Hematopoietic multipotent progenitor cell treated with erythropoietin and hydrocortisone succinate and interleukin-3 and kit ligand, for 4 days (in vitro differentiated cells): ENCODE measurements at places on chromosomes 5 and 9.

DNA sequence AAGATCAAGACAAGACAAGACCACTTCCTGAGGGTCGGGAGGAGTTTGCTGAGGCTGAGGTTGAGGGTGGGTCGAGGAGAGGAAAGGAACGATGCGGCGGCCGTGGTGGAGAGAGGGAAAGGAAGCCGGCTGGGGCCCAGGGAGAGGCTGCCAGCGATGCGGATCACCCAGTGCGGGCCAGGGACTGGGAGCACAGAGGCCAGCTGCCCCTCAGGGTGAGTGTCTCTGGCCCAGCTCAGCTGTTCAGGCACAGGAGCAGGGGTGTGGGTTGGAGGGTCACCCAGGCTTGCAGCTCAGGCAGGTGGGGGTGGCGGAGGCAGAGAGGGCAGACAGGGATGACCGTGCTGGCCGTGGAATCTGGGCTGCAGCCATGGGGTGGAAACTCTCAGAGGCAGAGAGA, 99.5 kb downstream of the FGF18 start:
- DNase-seq: no peak

GRCh38 chr5:81896764-81897163, 75.1 kb upstream of the ATG10 start:
- peak; percentile 32 for DNase-seq

DNA sequence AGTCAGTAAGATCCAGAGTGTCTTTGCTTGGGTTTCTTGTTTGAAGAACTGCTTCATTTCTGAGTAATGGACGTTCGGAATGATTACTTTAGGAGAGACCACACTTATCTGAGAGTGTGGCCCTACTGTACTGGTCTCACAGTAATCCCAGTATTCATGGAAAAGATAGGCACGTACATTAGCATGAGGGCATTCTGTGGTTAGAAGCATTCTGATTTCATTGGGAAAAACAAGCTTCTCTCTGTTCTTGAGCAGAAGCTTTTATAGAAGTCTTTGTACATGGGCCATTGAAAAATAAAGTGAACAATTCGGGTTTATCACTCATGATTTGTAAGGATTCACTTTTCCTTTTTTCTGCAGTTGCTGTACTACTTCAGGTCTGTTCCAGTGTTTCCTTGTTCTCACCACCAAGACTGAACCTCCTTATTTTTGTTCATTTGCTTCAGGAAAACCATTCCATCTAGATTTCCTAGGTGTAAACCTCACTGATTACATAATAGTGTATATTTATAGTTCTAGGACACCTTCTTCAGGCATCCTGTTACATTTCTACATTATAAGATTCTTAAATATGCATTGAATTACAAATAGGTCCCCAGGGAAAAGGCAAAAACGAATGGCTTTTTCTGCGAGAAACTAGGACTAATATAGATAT, 10.1 kb downstream of the TGFBR1 start:
- DNase-seq: no peak

DNA sequence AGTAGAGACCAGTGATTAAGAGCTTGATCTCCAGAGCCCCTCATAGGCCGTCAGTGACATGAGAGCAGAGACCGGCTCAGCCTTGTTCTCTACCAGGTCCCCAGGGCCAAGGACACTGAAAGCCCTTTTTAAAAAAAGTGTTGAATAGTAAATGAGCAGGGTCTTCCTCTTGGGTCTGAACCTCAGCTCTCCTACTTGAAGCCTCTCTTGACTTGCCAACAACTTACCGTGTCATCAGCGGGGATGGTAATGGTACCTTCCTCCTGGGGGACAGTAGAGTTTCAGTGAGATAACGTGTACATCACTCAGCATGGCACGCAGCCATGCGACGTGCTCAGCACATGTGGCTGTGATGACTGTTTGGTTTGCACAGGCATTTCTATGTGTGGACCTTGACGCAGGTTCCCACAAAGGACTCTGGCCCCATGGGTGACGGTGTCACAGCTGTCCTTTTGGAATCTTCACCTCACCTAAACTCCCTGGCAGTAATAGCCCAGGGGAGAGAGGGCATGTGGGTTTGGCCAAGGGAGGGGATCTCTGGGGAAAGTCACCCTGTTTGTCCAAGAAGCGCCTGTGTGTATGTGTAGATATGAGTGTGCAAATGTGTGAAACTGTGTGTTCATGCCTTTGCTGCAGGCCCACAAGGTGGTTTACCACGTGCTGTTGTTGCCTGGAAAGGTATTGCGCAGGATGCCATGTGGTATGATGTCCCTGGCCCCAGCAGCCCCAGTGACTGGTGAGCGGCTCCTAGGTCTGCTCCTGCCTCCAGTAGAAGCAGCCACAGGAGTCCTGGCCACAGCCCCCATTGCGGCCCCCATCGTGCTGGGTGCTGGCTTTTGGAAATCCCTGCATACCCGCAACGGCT, 18.7 kb downstream of the ERGIC1 start:
- DNase-seq: no peak

GRCh38 chr5:56815658-56816545, 553 bp downstream of the MAP3K1 start:
- peak; percentile 58 for DNase-seq

GRCh38 chr9:84974258-84974657, 304.7 kb downstream of the NTRK2 start:
- DNase-seq: no peak

- DNase-seq: no peak
These were observed 324 bp upstream of the RGMB start for GRCh38 chr5:98773214-98773463.

- no peak for DNase-seq
These were observed 162.7 kb upstream of the NR3C1 start for GRCh38 chr5:143566139-143566538.

DNA sequence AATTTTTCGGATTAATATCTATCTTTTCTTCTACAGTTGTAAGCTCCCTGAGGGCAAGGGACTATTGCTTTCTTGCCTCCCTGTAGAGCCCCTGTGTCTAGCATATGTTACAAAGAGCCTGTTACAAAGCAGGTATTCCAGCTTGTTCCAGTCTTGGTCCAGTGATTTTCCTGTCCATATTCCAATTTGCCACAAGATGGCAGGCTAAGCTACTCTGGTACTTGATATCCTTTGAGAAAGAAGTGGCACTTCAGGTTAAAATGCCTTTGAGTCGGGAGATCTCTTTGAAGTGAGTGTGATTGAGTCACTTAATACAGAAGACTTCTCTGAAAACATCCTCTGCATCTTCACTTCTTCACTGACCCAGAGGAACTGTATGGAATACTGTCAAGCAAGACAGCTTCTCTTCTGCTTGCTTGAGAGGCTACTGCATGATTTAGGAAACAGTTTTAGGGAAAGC, 24.5 kb downstream of the CAVIN4 start:
- DNase-seq: peak; percentile 69

GRCh38 chr5:80759866-80760577, 105.2 kb upstream of the DHFR start:
- DNase-seq: no peak

- DNase-seq: no peak
These were observed 35.3 kb upstream of the MACIR start for GRCh38 chr5:103223031-103223955.

GRCh38 chr9:17888066-17888465, 309.2 kb downstream of the SH3GL2 start:
- DNase-seq: no peak

GRCh38 chr5:153866176-153866575, 172.5 kb downstream of the FAM114A2 start:
- no peak for DNase-seq

DNA sequence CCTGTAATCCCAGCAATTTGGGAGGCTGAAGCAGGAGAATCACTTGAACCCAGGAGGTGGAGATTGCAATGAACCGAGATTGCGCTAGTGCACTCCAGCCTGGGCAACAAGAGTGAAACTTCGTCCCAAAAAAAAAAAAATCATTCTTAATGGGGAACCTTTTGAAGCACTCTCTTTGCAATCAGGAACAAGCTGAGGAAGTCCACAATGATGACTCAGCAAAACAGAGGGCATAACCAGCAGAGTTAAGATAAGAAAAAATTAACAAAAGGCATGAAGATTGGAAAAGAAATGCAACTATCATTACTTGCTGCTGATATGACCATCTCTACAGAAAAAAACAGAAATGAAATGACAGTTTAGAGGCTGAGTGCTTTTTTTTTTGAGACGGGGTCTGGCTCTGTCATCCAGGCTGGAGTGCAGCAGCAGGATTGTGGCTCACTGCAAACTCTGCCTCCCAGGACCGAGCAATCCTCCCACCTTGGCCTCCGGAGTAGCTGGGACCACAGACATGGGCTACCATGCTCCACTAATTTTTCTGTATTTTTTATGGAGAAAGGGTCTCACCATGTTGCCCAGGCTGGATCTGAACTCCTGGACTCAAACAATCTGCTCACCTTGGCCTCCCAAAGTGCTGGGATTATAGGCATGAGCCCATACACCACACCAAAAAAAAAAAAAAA, 88.0 kb downstream of the FNBP1 start:
- DNase-seq: peak; percentile 95

DNA sequence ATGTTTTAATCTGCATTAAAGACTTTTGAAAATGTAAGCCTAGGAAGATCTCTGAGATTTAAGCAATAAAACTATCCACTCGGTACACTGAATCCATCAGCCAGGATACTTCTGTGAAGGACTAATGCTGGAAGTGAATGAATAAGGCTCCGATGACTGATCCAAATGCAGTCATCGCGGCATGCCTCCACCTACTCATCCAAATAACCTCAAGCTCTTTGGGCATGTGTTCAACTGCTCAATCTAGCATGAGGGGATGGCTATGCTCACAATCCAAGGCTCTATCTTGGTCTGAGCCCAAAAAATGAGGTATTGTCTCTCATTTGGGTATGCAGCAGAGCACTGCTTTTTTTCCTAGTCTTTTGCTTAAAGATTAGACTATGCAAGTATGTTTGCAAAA, 19.2 kb downstream of the MARCHF3 start:
- no peak for DNase-seq

DNA sequence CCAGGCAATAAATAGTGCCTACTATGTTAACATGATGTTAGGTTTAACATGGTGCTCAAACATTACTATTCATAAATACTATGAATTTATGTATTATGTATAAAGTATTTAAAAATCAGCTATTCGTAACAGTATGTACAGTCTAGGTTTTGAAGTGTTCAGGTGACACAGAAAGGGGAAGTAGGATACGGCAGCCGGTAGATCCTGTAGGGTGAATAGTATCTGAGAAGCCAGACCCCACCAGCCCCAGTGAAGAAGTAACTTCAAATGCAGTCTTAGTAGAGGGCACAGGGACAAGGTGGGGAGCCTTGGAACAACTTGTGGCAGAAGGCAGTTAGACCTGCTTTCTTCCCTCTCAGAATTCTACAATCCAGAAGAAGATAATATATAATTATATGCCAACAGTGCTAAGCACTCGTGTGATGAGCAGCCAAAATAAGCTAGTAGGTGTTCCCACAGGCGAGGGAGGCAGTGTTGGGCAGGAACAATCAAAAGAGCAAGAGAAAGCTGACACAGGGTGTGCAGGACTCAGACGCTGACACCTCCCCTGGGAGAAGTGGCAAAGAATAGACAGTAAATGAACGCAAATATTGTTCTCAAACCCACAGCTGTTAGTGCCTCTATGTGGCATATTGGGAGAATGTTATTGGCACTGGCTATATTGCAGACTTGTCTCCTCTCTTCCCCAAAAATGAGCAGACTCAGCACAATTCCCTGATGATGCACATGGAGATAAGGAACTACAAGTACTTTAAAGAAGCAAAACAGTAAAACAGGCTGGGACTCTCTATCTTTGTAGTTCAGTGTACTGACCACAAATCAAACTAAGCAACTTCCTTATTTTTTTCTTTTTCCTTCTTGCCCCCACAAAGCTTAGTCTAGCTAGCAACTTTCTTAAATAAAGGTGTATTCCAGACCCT, 4.6 kb downstream of the ZNF367 start:
- peak; percentile 79 for DNase-seq

DNA sequence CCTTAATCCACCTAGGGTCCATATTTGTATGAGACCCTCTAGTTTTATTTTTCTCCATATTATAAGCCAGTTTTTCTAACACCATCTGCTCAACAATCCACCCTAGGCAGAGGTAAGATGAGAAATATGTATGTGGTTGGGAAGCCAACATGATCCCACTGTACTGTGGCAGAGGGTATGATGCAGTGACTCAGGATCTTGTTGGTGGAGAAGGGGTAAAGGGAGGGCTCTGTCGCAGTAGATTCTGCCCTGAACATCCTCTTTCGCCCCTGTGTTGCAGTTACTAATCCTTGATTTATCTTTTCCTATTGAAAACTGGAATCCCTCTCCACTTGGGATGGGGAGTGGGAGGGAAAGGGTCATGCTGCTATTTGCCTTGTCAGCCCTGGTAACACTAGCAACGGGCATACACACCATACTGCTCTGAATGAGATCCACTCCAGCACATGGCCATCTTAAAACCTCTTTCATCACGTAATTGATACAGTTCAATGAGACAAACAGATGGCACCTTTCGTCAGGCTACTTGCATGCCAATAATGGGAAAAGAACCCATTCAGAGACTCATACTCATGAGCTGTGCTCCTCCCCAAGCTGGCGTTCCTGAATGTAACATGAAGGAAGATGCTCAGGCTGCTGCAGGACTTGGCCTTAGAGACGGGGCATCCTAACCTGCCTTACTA, 63.0 kb downstream of the ADAMTS12 start:
- no peak for DNase-seq

- DNase-seq: no peak
These were observed 299.7 kb downstream of the NFIB start for GRCh38 chr9:14014218-14014617.

DNA sequence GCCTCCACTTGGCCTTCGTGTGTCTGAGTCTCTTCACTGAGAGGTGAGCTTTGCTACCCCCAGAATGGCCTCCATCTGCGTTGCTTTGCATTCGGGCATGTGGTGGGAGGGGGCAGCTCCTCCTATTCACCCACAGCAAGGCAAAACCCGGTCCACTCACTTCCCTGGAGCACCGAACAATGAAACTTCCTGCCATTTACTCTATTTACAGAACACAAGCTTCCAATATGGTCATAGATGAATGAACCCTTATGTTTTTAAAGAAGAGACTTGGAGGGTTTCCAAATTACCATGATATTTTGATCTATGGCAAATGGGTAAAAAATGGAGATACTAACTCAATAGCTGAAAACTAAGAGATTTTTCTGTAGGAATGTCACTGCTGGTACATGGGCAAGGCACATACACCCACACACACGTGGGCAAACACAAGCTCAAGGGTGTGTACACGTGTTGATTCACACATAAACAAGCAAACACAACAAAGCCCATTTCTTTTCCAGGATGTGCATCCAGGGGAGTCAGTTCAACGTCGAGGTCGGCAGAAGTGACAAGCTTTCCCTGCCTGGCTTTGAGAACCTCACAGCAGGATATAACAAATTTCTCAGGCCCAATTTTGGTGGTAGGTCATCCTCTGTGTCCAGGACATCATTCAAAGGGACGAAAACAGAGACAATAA, 5.2 kb downstream of the GABRP start:
- DNase-seq: no peak

DNA sequence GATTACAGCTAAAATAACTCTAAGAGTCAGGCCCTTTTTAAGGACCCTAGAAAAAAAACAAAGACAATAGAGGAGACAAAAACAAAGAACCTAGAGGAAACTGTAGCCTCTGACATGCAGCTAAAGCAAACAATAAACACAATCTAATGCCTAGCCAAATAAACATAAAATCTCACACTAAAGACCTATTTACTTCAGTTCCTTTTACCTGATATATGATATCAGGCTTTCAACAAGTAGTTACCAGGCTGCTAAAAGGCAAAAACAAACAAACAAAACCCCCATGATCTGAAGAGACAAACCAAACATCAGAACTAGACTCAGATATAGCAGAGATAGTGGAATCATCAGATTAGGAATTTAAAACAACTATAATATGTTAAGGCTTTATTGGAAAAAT, 226.5 kb upstream of the POU5F2 start:
- DNase-seq: no peak
